ENCODE measurements at places on chromosomes 3 and 15. TPM values are rescaled to one million over a fixed set of nuclear protein-coding genes. Genes with fewer than 3 reads are reported as not detected.

DNA sequence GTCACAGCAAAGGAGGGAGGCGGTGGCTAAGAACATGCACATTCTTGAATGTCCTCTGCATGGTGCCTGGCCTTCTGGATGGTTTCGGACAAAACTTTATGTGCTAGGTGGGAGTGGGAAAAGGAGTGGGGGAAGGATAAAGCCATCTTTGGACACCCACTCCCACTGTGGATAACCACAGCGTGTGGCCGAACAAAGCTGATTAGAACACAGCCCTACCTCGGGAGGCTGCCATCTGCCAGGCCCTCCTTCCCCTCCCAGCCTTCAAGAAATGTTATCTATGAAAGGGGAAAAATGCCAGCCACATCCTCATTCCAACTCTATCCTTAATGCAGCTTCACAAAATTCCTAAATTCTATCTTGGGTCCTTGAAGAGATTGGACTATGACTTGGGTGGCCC, 18.8 kb downstream of the AMOTL2 start:
- DNase-seq, result no peak

GRCh38 chr3:96430079-96430478, 384.3 kb upstream of the EPHA6 start:
- no peak for DNase-seq

DNA sequence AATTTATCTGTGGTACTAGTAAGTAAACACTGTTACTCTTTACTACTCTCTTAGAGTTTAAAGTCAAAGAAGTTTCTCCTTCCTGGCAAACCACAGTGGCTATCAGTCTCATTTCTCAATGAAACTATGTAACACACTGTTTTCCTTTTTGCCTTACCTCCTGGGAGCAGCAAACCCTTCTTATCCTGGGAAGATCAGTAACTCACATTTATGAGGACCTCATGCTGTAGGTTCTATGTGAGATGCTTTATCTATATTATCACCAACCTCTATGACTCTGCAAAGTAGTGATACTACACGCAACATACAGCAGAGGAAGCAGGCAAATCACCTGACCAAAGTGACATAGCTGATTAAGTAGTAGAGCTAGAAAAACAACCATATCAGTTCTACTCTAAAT, 35.3 kb downstream of the PBRM1 start:
- no peak for DNase-seq

DNA sequence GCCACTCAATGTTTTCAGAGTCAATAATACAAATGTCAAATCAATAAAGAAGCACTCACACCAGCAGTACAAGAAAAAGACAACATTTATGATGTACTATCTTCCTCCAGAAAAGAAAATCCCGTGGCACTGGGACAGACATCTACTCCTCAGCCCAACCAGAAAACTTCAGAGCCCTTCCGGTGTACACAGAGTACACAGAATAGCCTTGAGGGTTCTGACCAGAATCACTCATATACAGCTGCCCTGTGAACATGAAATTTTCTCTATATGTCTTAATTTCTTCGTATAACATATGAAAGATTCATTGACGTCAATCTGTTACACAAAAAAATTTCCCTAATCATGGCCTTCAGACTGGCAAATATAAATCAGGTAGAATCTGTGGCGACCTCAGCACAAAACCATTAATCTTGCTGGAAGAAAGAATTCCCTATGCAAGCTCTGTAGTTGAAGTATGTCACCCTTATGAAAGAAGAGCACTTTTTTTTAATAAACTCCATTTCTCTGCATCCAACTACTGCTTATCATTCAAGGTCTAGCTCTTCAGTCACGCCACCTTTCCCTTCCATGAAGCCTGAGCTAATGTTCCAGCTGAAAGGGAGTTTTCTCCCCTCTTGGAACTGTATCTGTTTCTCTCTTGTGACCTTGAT, 53.8 kb upstream of the PLAAT1 start:
- DNase-seq, result no peak

The ETV5 gene
- 1.5 TPM for total RNA-seq

DNA sequence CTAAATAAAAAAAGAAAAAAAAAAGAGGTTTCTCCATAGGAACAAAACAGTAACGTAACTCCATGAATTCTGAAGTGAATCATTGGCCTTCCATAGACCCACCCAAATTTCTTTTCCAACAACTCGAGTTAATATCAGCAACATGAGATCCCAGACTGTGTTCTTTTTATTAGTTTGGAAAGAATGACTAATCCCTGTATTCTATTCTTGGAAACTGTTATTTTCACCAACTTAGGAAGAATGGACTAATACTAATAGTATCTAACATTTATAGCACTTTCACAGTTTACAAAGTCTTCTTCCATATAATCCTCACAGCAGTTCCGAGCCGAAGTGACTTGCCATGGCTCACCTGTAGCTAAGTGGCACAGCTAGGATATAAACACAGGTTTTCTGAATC, 72.7 kb upstream of the SLC4A7 start:
- DNase-seq, result no peak

- no peak for DNase-seq
Measured at GRCh38 chr3:196039359-196039758, 42.5 kb downstream of the TFRC start.

Data from activated naive CD4-positive, alpha-beta T cell treated with anti-CD3 and anti-CD28 coated beads for 36 hours (primary cell).